M059J (cell line): ENCODE measurements at places on chromosomes 7 and 10. TPM values are rescaled to one million over a fixed set of nuclear protein-coding genes. Genes with fewer than 3 reads are reported as not detected.

The IKZF1 gene
- not detected in 2 replicates for total RNA-seq

The MMP21 gene
- total RNA-seq: 0.05 TPM in 1 of 2 replicates, not detected in the other

The HTRA1 gene
- 85.5 and 89.7 TPM in 2 replicates for total RNA-seq

The GLUD1 gene
- 138 and 149 TPM in 2 replicates for total RNA-seq

The TMEM236 gene
- not detected in 2 replicates for total RNA-seq

The SLC29A4 gene
- total RNA-seq: 3.1 and 6.9 TPM in 2 replicates

DNA sequence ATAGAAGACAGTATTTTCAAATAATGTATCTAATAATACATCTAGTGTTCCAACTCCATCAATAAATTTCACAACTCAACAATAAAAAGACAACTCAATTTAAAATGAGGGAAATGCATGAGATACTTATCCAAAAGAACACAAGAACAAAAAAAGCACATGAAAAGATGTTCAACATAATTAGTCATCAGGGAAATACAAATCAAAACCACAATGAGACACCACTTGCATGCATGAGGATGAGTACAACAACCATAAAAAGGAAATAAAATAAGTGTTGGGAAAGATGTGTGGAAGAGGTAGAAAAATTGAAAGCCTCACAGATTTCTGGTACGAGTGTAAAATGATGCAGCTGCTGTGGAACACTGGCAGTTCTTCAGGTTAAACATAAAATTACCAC is 111.6 kb upstream of the PTPRZ1 start:
- DNase-seq: peak; percentile 4

GRCh38 chr7:25389489-25390106 is 161.3 kb upstream of the NPVF start:
- peak; percentile 66 for DNase-seq

DNA sequence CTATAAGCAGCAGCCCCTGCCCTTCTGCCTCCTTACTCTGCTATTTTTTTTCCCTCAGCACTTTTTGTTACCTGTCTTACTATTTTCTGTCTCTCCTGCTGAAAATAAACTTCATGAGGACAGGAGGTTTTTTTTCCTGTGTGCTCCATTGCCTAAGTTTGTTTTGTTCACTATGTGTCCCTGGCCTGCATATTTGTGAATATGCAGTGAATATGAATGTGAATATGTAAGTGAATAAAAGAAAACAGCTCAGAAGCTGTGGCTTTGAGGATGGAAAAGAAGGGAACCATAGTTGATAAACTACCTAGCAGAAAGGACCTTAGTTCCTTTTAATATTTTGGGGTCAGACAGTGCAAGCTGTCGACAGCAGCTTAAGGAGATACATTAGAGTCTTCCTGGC is 34.9 kb downstream of the PCBD1 start:
- no peak for DNase-seq

DNA sequence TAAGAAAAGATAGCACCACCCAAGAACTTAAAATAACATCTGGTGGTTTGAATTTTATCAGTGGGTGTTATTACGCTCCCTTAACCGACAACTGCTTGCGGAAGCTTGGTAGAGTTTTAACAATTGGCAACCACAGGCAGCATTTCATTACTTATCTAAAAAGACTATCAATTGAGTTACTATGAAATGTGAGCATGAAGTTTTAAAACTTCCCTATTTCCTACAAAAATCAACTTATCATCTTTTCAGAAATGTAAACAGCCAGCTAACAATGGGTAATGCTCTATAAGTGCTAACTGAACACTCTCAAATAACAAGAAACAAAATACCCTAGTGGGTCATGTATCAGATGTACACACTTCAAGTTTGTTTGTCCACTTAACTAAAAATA is 68.8 kb downstream of the OSBPL3 start:
- no peak for DNase-seq

- DNase-seq: no peak
Observed at GRCh38 chr10:53325066-53325465, 552.5 kb upstream of the MBL2 start.
